ENCODE measurements at places on chromosomes 3 and 15.

GRCh38 chr3:77137559-77137958 lies 97.7 kb downstream of the ROBO2 start:
- no peak for DNase-seq

- DNase-seq: peak; percentile 9
Measured at GRCh38 chr3:179026636-179027035, 45.0 kb downstream of the ZMAT3 start.

DNA sequence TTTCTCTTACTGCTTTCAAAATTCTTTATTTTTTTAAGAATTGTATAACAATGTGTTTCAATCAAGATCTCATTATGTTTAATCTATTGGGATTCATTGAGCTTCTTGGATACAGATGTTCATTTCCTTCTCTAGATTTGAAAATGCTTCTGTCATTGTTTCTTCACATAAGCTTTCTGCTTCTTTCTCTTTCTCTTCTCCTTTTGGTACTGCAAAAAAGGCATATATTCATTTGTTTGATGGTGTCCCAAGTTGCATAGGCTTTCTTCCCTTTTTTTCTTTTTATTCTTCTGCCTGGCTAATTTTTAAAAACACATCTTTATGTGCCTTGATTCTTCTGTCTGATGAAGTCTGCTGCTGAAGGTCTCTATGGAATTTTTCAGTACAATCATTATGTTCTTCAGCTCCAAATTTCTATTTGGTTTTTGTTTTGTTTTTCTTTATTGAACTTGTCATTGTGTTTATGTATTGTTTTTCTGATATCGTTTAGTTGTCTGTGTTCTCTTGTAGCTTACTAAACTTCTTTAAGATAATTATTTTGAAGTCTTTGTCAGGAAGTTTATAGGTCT lies 88.9 kb downstream of the DTWD1 start:
- no peak for DNase-seq

DNA sequence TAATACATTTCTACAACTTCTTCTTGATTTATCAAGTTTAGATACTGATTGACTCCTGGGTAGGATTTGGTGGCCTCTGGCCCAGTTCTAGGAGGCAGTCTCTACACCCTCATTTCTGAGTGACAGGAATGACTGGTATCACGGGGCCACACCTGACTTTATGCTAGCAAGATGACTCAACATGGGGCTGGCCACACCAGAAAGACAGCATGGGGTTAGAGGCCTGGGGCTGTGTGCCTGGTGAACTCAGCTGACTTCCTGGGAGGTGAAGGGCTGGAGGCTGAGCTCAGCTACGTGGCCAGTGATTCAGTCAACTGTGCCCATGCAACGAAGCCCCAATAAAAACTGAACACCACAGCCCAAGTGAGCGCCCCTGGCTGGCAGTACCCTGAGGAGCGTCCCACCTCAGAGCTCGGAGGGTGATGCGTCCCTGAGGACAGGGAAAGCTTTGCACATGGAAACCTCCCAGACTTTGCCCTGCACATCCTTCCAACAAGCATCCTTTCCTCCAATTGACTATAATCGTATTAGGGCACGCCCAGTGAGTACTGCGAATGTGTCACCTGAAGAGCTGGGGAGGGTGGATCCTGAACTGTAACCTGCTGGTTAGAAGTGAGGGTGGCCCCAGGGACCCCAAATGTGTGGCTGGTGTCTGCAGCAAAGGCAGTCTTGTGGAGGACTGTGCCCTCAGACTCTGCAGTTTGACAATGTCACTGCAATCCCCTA lies 57.2 kb downstream of the NIPA2 start:
- peak; percentile 77 for DNase-seq

- DNase-seq: no peak
Measured at GRCh38 chr3:49255718-49256511, 21.1 kb downstream of the C3orf62 start.

- peak; percentile 32 for DNase-seq
Measured at GRCh38 chr15:91627473-91628278, 225.8 kb upstream of the SLCO3A1 start.

DNA sequence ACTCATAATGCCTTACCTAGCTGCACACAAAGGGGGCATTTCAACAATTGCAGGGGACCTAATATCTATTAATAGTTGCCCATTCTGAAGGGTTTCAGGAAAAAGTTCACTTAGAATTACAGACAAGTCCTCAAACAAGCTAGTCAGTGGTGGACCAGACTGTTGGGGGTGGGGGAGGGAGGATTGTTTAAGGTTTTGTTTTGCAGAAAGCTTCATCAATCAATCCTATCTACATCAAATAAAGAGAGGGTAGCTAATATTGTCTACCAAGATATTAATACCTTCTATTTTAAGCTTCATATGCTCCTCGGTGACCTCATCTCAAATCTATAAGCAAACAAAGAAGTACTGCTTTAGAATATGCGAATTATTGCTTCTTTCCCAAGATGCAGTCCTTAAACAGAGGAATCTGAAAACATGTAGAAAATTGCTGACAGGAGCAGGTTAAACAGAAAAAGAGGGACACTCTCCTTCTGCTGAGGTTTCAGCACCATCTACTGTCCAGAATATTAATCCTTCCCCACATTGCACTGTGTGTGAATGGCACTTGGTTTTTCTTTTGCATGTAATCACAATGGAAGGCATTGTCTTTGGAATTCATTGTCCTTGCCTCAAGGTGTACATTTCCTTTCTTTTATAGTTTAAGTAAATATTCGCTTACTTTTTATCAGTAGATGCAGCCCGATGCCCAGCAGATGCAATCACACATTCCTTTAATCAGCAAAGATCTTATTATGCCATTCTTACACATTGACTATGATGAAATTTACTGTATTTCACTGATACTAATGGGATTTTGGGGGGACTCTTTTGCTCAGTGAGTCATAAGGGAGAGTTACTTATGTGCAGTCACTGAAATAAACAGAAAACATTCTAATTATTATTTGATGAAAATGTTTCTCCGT lies 94.7 kb downstream of the IL5RA start:
- DNase-seq: no peak

GRCh38 chr3:48408823-48409281 lies 21.0 kb downstream of the PLXNB1 start:
- DNase-seq: no peak

GRCh38 chr15:90191794-90192509 lies 9.2 kb upstream of the SEMA4B start:
- DNase-seq: peak; percentile 60

DNA sequence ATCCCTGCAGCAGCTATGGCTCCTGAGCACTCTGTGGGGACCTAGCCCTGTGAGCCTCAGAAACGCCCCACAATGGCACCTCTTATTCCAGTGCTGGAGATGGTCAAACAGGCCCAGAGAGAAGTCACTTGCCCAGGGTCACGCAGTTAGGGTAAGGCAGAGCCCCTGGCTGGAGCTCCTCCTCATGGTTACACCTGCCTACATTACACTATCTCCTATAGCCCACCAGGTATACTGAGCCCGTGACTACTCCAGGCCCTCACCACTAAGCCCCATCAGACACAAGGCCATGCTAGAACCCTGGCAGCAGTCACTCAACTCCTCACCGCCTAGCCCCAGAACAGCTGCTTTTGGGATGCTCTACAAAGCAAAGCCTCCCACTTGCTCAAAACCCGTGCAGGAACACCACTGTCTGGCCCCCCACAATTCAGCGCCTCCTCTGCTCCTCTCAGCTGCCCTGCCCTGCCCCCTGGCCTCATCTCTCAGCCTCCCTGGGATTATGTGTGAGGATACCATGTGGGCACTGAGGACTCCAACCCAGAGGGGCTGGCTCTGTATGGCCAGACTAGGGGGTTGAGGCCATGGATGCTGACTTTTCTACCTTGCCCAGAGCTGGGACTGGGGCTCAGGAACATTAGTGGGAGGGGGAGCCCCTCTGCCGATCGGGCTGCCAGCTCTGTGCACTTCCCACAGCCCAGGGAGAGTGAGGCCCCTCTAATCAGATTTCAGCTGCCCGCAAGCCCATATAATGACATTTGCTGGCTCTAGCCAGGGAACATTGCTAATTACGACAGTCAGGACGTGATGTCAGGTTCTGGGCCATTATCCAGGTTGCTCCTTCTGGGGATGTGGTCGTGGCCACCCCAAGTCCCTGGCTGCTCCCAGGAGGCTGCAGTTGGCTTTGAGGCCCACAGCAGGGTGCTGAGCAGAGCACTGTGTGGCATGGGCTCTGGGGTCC lies 4.0 kb downstream of the NT5DC2 start:
- DNase-seq: no peak

GRCh38 chr3:177410730-177411129 lies 213.4 kb upstream of the TBL1XR1 start:
- no peak for DNase-seq

DNA sequence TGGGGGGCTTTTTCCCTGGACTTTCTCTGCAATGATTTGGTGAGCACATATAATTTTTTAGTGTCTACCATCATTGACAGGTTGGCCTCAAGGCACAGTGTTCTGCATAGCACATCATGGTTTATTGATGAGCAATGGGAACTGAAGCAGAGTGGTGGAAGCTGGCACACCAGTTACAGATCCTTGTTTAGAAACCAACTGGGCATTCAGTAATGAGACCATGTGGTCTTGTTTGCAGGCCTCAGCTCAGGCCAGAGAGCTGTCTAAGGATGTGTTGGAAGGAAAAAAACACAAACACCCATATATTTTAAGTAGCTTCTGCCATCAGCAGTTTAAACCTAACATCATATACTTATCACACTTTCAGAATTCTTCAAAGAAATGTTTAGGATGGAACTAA lies 610.6 kb downstream of the ROBO1 start:
- no peak for DNase-seq

DNA sequence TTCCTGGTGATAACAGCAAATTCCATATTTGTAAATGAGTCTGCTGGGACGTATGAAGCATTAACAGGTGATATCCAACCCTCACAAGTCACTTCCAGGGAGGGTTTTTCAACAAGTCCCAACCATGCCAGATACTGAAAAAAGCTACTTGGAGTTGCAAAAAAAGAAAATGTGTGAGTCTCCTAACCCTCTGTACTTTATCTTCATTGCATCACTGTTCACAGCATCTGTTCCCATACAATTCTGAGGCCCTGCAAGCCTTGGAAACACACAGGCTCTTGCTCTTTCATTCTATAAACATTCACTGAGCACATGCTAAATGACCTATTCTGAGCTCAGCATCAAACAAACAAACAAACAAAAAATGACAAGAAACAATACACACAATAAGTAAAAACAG lies 120.8 kb downstream of the RFTN1 start:
- DNase-seq: no peak

- no peak for DNase-seq
Measured at GRCh38 chr3:100630664-100631063, 21.3 kb downstream of the ADGRG7 start.

DNA sequence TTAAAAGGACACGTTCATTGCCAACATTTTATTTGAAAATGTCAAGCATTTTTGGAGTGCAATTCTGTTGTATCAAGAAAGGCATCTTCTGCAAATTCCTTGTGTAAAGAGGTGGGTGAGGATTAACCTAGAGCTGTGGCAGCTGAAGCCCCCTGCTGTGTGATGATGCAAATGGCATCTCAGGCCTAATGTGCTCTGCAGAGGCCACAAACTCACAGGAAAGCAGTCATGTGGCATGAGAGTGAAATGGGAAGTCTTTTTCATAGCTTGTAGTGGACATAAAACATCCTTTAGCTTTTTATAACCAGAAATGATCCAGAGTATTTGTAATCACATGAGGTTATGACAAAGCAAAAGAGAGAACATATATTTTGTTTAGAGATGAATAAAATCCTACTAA lies 6.4 kb downstream of the CADM2 start:
- DNase-seq: no peak

DNA sequence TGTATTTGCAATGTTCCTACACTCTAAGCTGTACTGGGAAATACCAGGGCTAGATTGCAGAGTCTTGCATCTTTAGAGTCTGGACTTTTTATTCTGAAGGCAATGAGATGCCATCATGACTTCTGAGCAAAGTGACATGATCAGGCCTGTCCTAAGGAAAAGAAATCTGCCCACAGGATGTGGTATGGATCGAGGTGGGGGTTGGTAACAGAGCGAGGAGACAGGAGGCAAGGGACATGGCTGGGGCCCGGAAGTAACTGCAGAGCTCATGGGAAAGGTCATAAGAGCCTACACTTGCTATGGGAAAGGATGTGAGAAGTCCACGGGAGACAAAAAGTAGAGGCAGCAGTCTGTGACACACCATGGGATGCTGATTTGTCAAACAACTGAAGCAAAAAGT lies 121.5 kb downstream of the OXNAD1 start:
- DNase-seq: no peak

GRCh38 chr3:135868801-135869200 lies 96.7 kb upstream of the PPP2R3A start:
- DNase-seq: no peak

DNA sequence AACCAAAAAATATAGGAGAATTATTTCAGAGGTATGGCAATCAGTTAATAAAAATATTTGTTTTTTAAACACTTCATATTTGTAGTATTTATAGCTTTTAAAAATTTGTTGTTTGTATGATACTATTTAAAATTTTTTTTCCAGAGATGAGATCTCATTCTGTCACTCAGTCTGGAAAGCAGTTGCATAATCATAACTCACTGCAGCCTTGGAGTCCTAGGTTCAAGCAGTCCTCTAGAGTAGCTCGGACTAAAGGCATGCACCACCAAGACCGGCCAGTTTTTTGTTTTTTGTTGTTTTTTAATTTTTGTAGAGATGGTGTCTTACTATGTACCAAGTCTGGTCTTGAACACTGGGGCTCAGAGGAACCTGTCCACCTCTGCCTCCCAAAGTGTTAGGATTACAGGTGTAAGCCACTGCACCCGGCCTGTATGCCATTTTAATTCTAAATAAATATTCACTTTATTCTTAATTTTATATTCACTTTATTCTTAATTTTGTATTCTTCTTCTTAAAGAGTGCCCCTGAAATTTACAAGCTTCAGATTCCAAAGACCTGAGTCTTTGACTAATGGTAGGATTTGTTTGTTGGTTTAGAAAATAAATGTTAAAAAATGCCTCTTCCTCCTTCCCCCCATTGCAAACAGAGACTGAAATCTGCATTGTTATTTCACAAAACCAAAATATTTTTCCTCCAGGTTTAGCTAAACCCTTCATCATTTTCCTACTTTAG lies 9.4 kb downstream of the TGFBR2 start:
- DNase-seq: no peak

GRCh38 chr15:61153291-61153690 lies 75.8 kb downstream of the RORA start:
- DNase-seq: no peak

GRCh38 chr3:64693031-64693430 lies 5.2 kb upstream of the ADAMTS9 start:
- DNase-seq: no peak

DNA sequence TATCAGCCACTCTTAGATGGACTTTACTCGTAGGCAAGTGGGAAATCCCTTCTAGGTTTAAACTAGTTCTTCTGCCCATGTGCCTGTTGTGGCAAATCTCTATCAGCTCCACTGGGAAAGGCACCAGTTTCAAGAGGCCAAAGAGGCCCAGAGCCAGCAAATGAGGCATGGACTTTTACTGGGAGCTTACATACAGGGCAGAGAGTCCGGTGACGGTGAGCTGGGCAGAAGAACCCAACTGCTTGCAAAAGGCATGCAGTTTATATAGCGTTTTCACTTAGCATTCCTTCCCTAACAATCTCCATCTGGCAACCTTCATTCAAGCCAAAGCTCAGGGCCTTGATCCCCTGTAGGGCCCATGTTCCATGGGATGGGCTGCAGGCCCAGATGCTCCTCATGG lies 93.0 kb upstream of the C3orf80 start:
- no peak for DNase-seq
